ENCODE measurements at places on chromosomes 13 and 19.

- no peak for DNase-seq
These were observed 19.6 kb upstream of the C19orf33 start for GRCh38 chr19:38284422-38284821.

DNA sequence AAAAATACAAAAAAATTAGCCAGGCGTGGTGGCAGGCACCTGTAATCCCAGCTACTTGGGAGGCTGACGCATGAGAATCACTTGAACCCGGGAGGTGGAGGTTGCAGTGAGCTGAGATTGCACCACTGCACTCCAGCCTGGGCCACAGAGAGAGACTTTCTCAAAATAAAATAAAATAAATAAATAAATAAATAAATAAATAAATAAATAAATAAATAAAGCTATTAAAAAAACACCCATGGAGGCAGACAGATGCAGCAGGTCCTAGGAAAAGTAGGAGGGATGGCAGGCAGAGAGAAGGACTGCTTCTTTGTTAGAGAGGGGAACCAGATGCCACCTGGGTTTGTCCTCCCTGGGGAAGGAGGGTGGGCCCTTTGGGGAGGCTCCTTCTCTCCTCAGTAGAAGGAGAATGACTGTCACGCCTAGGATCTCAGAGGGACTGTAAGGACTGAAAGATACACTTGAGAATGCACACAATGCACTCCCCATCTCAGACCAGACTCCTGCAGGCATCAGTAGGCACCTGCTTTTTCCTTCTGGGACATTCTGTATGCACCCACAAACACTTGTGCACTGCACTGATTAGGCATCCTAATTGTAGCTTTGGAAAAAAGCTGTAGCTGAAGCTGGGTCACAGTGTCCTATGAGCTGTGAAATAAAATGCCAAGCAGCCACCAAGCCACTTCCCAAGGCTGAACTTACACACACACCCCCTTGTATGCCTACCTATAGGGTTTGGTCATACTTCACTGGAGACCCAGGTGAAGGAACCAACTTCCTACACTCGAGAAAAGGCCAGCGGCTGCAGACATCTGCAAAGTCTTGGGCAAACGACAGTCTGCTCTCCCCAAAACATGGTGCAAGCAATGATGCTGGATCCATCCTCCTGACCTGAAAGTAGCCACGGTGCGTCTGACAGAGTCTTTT is 18.9 kb upstream of the SLC35E1 start:
- no peak for DNase-seq

GRCh38 chr19:45927565-45928261 is 13.1 kb upstream of the NANOS2 start:
- DNase-seq = no peak

DNA sequence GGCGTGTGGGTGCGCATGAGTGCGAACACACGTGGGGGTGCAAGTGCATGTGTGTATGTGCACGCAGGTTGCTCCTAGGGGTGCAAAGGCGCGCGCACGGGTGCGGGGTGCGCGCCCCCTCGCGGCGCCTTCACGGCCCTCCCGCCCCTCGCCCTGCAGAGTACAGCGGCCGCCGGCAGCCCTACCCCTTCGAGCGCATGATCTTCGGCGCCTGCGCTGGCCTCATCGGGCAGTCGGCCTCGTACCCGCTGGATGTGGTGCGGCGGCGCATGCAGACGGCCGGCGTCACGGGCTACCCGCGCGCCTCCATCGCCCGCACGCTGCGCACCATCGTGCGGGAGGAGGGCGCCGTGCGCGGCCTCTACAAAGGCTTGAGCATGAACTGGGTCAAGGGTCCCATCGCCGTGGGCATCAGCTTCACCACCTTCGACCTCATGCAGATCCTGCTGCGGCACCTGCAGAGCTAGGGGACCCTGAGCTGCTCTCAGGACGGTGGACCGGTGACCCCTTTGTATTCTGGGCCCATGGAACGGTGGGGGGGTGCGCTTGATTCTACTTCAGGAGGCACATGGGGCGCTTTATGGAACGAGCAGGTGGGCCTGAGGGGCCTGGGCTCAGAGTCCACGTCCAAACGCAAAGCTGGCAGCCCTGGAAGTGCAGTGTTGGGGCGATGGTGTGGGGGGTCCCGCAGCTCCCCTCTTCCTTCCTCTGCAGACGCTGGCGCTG is 27.7 kb downstream of the TMEM161A start:
- DNase-seq = no peak

DNA sequence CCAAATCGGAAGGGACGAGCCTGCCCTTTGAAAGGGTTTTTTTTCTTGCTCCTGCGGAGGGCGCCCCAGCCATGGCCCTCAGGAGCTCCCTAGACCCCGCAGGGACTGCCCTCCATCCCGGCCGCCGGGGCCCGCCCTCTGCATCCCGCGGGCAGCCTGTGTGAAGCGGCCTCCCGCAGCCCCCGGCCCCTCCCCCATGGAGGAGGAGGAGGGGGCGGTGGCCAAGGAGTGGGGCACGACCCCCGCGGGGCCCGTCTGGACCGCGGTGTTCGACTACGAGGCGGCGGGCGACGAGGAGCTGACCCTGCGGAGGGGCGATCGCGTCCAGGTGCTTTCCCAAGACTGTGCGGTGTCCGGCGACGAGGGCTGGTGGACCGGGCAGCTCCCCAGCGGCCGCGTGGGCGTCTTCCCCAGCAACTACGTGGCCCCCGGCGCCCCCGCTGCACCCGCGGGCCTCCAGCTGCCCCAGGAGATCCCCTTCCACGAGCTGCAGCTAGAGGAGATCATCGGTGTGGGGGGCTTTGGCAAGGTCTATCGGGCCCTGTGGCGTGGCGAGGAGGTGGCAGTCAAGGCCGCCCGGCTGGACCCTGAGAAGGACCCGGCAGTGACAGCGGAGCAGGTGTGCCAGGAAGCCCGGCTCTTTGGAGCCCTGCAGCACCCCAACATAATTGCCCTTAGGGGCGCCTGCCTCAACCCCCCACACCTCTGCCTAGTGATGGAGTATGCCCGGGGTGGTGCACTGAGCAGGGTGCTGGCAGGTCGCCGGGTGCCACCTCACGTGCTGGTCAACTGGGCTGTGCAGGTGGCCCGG is 815 bp downstream of the MAP3K10 start:
- no peak for DNase-seq

GRCh38 chr13:60398907-60399589 is 2.0 kb downstream of the TDRD3 start:
- DNase-seq = no peak

DNA sequence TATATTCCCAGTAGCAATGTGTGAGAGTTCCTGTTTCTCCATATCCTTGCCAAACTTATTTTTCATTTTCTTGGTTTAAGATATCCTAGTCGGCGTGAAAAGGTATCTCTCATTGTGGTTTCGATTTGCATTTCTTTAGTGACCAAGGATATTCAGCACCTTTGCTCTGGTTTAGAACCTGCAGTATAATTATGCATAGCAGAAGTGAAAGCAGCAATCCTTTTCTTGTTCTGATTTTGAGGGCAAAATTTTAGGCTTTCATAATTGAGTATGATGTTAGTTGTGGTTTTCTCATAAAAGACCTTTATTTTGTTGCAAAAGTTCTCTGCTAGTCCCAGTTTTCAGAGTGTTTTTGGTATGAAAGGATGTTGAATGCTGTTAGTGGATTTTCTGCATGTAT is 491.0 kb downstream of the FGF9 start:
- no peak for DNase-seq

GRCh38 chr13:64528838-64529237 is 2701.3 kb downstream of the PCDH9 start:
- no peak for DNase-seq

DNA sequence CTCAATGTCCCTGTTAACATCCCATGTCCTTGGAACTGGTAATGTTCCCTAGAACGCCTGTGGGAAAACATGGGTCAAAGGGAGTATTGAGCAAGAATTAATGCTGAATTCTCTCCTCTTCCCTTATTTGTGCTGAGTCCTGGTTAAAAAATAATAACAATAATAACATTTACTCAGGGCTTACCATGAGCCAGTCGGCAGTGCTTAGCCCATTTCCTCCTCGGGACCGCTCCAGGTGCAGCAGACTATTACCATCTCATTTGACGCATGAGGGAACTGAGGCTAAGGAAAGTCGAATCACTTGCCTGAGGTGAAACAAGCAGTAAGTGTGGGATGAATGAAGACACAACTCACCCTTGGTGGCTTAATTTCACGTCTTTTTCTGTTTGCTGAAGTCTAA is 33.6 kb upstream of the SLC15A1 start:
- DNase-seq = no peak

DNA sequence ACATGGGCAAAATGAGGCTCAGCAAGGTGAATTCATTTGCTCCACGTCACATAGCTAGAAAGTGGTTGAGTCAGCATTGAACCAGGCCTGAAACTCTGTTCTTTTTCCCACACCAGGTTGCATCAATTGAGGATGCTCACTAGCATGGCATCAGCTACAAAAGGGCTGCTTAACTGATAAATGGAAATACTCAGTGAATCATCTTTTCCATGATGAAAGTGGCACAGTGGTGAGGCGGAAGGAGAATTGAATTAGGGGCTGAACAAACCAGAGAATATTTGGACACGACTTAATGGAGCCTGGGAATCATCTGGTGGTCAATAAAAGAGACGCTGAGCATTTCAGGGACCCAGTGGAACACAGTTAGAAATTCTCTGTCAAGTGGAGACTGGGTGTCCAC is 320.1 kb upstream of the MAB21L1 start:
- no peak for DNase-seq

- DNase-seq = no peak
These were observed 1.7 kb upstream of the SBK3 start for GRCh38 chr19:55546822-55547614.

DNA sequence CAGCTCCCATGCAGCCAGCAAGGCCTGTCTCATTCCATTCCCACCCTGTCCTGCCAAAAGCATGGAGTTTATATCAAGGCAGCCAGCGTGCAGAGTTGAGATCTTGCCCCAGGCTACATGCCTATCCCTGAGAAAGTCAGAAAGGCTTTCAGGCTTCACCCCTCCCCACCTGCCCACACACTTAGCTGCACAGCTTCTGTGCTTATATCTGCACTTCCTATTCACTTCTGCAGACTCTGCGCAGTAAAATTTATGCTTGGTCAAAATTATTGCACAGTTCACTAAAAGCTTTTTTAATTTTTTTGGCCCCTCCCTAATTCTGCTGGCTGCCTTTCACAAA is 12.5 kb upstream of the ZNF675 start:
- DNase-seq = no peak

DNA sequence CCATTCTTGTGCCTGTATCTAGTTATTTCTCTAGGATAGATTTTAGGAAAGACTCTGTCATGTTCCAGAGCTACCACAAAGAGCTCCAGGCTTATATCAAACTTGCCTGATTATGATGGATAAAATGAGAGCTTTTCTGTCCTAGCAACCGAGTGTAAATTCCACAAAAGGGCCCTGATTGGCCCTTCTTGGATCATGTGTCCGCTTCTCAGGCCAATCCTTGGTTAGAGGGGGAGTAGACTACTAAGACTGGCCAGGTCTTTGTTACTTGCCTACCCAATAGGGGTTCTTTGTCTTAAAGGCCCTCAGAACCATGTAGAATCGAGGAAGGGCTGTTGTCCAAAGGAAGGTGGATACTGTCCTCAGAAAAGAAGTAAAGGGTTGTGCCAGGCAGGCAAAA is 2.4 kb downstream of the DHX34 start:
- DNase-seq = no peak

DNA sequence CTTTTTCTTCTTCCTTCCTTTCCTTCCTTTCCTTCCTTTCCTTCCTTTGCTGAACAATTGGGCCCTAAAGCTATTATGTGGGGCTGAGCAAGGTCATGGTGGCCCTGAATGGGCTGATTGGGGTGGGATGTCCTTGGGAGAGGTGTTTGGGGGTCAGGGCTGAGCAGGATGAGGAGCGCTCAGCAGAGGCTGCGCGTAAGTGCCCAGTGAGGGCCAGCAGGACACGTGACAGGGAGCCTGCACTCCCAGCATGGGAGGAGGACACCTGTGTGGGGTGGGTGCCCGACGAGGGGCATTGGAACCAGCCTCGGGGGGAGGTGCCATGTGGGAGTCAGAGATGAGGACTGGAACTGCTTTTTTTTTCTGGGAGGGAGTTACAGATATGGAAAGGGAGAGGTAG is 5.4 kb upstream of the LGALS7 start:
- DNase-seq = no peak

- no peak for DNase-seq
These were observed 2.2 kb downstream of the PNMA8B start for GRCh38 chr19:46493236-46494145.

GRCh38 chr19:33227242-33227650 is 1.6 kb upstream of the SLC7A10 start:
- no peak for DNase-seq

DNA sequence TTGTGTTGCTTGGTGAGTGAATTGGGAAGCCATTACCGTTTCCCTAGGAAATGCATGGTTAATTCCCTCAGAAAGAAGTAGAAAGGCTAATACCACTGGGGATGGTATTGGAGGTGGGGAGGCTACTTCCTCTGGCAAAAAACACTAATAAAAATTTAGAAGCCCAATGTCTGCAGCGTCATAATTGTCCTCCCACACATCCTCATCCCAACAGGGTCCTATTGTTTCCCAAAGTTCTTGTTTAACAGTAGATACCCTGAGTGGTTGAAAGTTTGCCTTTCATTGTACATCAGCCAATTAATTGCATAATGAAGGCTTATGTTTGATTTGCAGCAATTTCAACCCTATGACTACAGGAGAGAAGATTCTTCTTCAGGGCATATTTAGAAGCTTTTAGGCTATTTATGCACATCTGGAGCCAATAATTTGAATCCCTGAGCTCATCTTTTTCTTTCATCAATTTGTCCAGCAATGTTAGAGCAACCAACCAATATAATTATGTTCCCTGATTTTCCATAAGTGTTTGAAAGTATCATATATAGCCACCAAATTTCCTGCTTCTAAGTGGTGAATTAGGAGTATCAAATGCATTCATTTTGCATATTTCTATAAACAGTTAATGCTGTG is 491.0 kb downstream of the SLITRK5 start:
- DNase-seq = no peak

DNA sequence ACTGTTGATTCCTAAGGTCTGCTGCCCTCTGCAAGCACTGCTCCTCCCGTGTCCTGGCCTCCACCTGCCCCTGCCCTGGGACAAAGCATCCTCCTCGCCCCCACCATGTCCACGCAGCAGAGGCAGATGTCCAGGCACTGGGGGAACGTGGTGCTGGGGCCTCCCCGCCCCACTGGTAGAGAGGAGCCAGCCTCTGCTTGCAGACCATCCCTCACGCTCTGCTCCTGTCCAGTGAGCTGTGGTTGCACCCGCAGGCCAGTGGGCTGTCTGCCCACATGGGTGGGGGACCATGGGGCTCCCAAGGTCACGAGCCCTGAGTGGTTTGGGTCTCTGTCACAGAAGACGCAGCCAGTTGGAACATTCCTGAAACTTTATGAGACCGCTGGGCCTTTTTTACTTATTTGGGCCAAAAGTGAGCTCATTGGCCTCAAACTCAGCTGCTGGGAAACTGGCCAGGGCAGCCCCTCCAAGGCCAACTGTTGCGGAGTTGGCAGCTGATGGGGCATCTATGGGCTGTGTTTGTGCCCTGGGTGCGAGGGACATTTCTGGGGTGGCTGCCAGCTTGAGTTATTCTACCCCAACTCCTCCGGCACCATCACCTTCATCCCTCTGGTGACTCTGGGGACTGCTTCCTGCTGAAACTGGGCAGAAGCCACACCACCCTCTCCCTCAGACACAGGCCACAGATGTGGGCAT is 64.8 kb upstream of the F7 start:
- DNase-seq = no peak

GRCh38 chr13:40668335-40668734 is 1.9 kb upstream of the FOXO1 start:
- DNase-seq = no peak

All from brain pericyte (primary cell).